ENCODE measurements at places on chromosomes 11 and 22. TPM values are rescaled to one million over a fixed set of nuclear protein-coding genes. Genes with fewer than 3 reads are reported as not detected.

- no peaks in the 10 kb centered on the region for H3K4me1 ChIP-seq
- H3K36me3 ChIP-seq, result no peaks in the 10 kb centered on the region
- H3K27ac ChIP-seq, result no peak overlapping the region
- no peaks in the 10 kb centered on the region for H3K27me3 ChIP-seq
- no peak for DNase-seq
- no peak overlapping the region for H3K4me3 ChIP-seq
Observed at GRCh38 chr11:44145011-44145775, 49.7 kb downstream of the EXT2 start.

DNA sequence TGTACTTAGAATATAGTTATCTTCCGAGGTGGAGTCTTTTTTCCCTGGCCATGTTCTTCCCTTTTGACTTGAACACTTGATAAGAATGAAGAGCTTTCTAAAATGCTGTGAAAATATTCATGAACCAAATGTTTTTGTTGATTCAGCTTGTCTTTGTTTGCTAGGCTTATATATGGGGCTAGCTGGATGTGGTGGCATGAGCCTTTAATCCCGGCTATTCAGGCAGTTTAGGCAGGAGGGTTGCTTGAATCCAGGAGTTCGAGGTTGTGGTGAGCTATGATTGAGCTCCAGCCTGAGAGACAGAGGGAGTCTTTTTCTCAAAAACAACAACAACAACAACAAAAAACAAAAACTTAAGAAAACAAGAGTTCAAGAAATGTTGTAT is 23.1 kb downstream of the CBL start:
- no peaks in the 10 kb centered on the region for H3K4me1 ChIP-seq
- DNase-seq, result no peak
- no peak overlapping the region for H3K27ac ChIP-seq
- no peaks in the 10 kb centered on the region for H3K36me3 ChIP-seq
- no peaks in the 10 kb centered on the region for H3K27me3 ChIP-seq

Gene KREMEN1
- 19.3 TPM for total RNA-seq

- H3K4me3 ChIP-seq, result peak overlapping the region; percentile 55
- H3K27me3 ChIP-seq, result no peaks in the 10 kb centered on the region
- no peak for DNase-seq
- peaks cover 19% of the 10 kb centered on the region for H3K4me1 ChIP-seq
- H3K27ac ChIP-seq, result peak overlapping the region; percentile 91
Observed at GRCh38 chr11:61588728-61589191, 7.9 kb upstream of the SYT7 start.

- no peak overlapping the region for H3K27ac ChIP-seq
- H3K27me3 ChIP-seq, result no peaks in the 10 kb centered on the region
- no peak for DNase-seq
- no peaks in the 10 kb centered on the region for H3K4me1 ChIP-seq
Observed at GRCh38 chr11:63779039-63779438, 10.5 kb upstream of the ZFTA start.

Gene CARD18
- not detected for total RNA-seq

DNA sequence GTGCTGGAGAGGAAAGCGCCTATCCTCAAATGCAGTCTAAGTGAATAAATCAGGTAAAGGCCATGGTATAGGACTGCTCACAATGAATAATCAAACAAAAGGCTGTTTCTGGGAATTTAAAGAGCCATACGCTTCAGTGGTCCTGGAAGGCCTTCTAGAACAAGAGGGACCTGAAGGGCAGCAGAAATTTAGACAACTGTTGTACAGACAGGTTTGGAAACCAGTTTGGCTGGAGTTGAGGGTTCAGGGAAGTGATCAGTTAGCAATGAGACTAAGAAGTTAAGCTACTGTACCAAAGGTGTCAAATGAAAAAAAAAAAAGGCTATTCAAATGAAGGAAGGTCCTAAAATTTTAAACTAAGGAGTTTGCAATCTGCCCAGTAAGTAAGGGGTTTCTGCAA is 56.6 kb upstream of the SCUBE2 start:
- H3K36me3 ChIP-seq, result peaks cover 5% of the 10 kb centered on the region
- H3K27ac ChIP-seq, result no peak overlapping the region
- H3K4me3 ChIP-seq, result no peak overlapping the region
- H3K4me1 ChIP-seq, result no peaks in the 10 kb centered on the region
- H3K27me3 ChIP-seq, result no peaks in the 10 kb centered on the region

DNA sequence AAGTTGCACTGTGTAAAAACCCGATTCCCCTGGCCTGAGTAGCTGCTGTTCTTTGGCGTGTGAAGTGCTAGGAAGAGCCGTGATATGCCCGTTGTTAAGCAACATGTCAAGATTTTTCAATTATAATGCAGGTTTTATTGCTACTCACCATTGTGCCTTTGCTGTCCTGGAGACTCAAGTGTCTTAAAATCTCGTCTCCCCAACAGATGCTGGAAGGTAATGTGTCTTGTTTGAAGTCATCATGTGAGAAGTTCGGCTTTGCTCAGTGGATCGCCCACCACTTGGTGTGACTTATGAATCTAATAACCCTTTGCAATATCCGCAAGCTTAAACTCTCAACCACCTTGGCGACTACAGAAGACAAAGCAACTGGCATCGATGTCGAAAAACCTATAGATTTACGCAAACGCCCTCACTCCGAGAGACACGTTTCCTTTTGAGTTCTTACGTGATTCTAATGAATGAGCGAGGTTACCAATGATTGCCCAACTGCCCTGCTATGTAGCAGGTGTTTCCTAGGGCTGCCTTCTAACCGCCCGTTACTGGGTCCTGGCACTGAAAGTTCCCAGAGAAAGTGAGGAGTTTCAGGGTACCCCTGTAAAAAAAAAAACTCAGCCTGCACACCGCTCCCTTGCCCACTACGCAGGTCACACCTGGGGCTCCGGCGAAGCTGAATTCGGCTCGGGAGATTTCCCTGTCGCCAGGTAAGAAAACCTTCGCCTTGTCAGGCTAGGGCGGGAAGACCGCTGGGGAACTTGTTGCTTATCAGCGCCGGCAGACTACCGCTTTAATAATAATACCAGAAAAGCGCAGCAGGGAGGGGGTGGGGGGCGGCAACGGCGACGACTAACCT is 21.2 kb upstream of the BDNF start:
- no peak for DNase-seq
- no peak overlapping the region for H3K27ac ChIP-seq
- H3K36me3 ChIP-seq, result no peaks in the 10 kb centered on the region
- H3K27me3 ChIP-seq, result peaks cover 24% of the 10 kb centered on the region
- H3K4me1 ChIP-seq, result no peaks in the 10 kb centered on the region

DNA sequence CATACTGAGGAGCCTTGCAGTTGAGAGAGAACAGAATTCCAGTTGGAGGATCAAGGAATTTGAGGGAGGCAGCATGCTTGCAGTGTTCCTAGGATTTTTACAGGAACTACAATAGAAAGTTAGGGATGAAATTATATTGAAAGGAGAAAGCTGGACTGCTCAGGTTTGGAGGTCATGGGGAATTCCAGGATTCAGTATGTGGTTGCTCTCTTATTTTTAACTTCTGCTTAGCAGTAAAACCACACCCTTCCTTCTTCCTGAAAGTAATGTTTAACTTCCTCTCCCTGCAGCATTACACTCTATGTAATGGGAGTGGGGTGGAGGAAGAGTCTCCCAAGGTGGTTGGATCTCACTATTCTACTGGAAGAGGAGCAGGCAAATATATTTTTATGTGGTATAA is 31.3 kb downstream of the CTNND1 start:
- no peaks in the 10 kb centered on the region for H3K27me3 ChIP-seq
- H3K4me1 ChIP-seq, result peaks cover 25% of the 10 kb centered on the region
- H3K27ac ChIP-seq, result peak overlapping the region; percentile 66
- peaks cover 5% of the 10 kb centered on the region for H3K36me3 ChIP-seq

DNA sequence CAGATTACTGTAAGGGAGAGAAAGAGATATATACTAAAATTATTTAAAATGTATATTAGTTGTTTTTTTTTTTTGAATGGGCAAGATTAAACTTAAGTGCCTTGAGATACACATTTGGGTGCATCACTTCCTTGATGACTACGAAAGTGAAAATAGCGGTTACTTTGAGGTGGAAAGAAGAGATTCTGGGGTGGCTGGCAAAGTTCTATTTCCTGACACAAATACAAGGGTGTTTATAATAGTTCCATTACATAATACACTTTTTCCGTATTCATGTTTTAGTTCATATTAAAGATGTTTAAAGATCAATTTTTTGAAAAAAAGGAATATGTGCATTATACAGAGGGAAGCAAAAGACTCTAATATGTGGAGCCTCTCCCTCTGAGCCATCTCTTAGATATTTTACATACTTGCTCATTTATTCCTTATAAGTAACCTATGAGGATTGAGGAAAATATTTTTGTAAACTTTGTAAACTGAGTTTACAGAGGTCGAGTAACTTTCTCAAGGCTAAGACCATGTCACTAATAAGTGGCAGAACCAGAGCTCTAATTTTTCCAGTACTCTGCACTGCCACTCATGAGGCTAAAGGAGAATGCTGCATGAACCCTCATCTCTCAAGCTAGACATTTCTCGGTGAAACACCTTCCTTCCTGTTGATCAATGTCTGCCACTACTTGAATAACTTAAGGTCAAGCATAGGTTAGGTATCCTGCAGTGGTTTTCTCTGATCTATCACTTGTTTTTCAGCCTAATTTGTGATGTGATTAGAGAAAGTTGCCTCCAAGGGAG is 58.6 kb downstream of the DDIAS start:
- H3K4me1 ChIP-seq, result no peaks in the 10 kb centered on the region
- no peak overlapping the region for H3K27ac ChIP-seq
- DNase-seq, result no peak
- no peaks in the 10 kb centered on the region for H3K36me3 ChIP-seq

DNA sequence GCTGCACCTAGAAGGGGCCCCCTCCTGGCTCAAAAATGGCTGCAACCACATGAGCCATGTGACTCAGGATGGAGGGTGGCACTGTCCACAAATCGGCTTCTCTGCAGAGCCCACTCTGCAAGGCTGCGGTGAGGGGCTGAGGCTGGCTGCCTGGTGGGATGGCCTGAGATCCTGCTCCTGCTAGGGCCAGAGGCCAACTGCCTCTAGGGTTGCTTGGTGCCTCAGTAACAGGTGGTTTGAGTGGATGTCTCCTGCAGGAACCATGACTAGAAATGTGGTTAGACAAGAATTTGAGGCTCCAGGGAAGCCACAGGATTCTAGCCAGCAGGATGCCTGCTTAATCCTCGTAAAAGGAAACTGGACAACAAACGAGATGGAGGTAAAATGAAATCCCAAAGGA is 17.1 kb downstream of the PATZ1 start:
- no peak overlapping the region for H3K4me3 ChIP-seq
- H3K4me1 ChIP-seq, result no peaks in the 10 kb centered on the region
- H3K27me3 ChIP-seq, result no peaks in the 10 kb centered on the region
- H3K27ac ChIP-seq, result no peak overlapping the region
- H3K36me3 ChIP-seq, result peaks cover 7% of the 10 kb centered on the region

- no peaks in the 10 kb centered on the region for H3K27me3 ChIP-seq
- H3K4me1 ChIP-seq, result no peaks in the 10 kb centered on the region
- H3K36me3 ChIP-seq, result no peaks in the 10 kb centered on the region
- H3K4me3 ChIP-seq, result no peak overlapping the region
- no peak overlapping the region for H3K27ac ChIP-seq
Observed at GRCh38 chr11:57834852-57835251, 73.2 kb downstream of the CTNND1 start.

DNA sequence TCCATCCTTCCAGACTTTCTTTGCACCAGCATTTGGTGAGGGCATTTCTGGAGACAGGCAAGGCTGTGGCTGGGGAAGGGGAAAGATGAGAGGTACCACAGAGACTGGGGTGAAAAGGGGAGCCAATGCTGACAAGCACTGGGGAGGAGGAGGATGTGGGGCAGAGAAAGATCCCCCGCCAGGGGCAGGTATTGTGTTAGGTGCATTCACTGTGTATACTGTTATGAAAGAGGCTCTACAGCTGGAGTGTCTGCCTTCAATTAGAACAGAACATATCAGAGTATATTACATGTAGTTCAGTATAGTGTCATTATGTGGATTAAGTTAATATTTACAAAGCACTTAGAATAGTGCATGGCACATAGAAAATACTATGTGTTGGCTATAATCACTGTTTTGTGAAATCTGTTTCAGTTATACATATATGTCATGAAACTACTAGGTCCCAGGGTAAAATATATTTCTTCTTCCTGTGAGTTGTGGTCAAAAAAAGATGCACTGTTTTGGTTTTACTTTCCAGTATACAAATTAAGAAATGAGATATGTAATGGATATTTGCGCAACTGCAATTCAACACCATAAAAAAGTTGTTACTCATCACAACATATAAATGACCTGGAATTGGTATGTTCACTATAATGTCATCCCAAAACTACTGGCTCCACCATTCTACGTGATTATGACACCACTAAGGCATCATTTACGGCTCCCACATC is 8.4 kb downstream of the MSANTD2 start:
- no peaks in the 10 kb centered on the region for H3K36me3 ChIP-seq
- no peak for DNase-seq
- H3K27ac ChIP-seq, result no peak overlapping the region
- H3K27me3 ChIP-seq, result no peaks in the 10 kb centered on the region
- no peaks in the 10 kb centered on the region for H3K4me1 ChIP-seq

GRCh38 chr11:118374729-118375128 is 15.3 kb downstream of the UBE4A start:
- DNase-seq, result no peak
- no peaks in the 10 kb centered on the region for H3K4me1 ChIP-seq
- no peak overlapping the region for H3K27ac ChIP-seq
- no peak overlapping the region for H3K4me3 ChIP-seq
- no peaks in the 10 kb centered on the region for H3K27me3 ChIP-seq

DNA sequence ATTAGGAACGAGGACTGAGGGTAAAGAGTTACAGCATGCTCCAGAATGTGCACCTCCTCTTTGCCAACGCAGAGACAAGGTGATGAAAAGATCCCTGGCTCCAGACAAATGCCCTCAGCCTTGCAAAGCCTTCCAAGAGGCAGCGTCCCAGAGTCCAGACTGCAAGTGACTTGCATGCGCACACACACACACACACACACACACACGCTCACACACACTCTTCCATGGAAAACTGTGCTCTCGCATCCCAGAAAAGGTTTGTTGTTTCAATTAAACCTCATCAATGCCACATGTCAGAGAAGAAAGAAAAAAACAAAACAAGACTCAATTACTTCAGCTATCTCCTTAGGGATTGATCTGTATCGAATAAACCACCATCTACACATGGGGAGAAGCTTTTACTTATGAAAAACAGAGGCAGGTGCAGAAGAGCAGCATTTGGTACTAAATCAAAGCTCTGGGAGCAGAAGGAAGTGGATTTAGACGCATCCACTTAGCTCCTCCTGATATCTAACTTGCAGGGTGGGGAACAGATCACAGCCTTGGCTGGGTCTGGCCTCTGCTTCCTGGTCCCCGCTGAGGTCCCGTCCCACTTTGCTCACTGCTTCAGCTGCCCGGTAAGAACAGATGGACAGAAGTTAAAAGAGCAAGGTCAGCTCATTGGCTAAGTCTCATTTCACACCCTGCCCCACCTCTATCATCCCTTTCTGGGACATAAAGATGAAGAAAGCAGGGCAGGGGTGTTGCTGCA is 249.8 kb upstream of the BLID start:
- H3K4me1 ChIP-seq, result no peaks in the 10 kb centered on the region
- no peaks in the 10 kb centered on the region for H3K27me3 ChIP-seq
- H3K36me3 ChIP-seq, result no peaks in the 10 kb centered on the region
- DNase-seq, result no peak
- no peak overlapping the region for H3K27ac ChIP-seq

GRCh38 chr22:45889539-45890350 is 87.2 kb downstream of the WNT7B start:
- H3K4me1 ChIP-seq, result peaks cover 4% of the 10 kb centered on the region
- H3K27ac ChIP-seq, result no peak overlapping the region
- no peaks in the 10 kb centered on the region for H3K27me3 ChIP-seq

All from prostate gland (tissue), 2 donors.